H9 (cell line): ENCODE measurements at places on chromosomes 5 and 9. TPM values are rescaled to one million over a fixed set of nuclear protein-coding genes. Genes with fewer than 3 reads are reported as not detected.
A peak's percentile ranks its signal among the peaks of the same experiment; 100 is the strongest.

- DNase-seq: no peak
Measured at GRCh38 chr5:160250826-160251225, 21.5 kb downstream of the FABP6 start.

GRCh38 chr5:119578937-119579336, 50.4 kb upstream of the FAM170A start:
- DNase-seq: peak; percentile 64

DNA sequence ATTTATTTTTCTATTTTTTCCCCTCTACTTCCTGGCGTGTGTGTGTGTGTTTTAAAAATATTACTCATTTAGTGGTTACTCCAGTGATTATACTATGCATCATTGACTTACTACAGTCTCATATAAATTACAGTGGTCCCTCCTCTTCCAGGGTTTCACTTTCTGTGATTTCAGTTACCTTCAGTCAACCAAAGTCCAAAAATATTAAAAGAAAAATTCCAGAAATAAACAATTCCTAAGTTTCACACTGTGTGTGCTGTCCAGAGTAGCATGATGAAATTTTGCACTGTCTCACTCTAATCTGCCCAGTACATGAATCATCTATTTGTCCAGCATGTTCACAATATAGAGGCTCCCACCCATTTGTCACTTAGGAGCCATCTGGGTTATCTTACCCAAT, 47.4 kb upstream of the CCDC112 start:
- no peak for DNase-seq

- DNase-seq: no peak
Measured at GRCh38 chr9:125906144-125906543, 159.0 kb downstream of the PBX3 start.

GM2A gene
- 25.9 and 27.8 TPM in 2 replicates for total RNA-seq

C9 gene
- total RNA-seq: not detected in 2 replicates

DNA sequence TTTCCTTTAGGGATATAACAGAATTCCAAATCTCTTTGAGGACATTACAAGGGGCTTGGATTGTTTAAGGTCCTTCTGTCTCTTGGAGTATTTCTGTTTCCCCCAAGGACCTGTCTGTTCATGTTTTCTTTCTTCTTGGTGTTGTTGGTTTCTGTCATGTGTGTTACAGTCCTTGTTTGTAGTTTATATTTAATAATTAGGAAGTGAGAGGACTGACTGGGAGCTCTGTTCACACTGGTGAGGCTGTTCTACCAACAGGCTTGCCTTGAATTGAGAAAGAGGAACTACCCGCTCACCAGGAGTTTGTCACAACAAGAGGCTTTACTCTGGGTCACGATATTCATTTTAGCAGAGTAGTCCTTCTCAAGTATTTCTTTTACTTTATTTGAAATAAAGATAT, 119.2 kb upstream of the SV2C start:
- DNase-seq: no peak

DNA sequence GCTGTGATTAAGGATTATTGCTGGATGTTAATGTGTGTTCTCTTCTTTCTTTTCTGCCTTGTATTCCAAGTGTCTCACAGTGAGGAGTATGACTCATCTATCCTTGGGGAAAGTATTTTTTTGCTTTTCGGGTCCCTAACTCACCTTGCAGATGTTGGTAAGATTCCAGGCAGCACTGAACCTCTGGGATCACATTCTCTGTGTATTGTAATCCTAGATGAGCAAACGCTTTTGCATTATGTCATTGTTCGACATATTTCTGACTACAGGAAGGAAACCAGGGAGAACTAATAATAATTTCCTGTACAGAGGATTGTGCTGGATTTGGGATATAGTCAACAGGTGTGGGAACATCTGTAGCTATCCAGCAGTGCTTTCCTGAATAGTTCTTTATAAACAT, 246.1 kb upstream of the TUT7 start:
- no peak for DNase-seq

RFK gene
- total RNA-seq: 12.0 TPM in 2 replicates

SMC2 gene
- 43.4 and 47.0 TPM in 2 replicates for total RNA-seq

DNAH5 gene
- 0.50 and 0.55 TPM in 2 replicates for total RNA-seq

- DNase-seq: peak; percentile 10
Measured at GRCh38 chr5:132264546-132265335, 7.2 kb downstream of the PDLIM4 start.

DNA sequence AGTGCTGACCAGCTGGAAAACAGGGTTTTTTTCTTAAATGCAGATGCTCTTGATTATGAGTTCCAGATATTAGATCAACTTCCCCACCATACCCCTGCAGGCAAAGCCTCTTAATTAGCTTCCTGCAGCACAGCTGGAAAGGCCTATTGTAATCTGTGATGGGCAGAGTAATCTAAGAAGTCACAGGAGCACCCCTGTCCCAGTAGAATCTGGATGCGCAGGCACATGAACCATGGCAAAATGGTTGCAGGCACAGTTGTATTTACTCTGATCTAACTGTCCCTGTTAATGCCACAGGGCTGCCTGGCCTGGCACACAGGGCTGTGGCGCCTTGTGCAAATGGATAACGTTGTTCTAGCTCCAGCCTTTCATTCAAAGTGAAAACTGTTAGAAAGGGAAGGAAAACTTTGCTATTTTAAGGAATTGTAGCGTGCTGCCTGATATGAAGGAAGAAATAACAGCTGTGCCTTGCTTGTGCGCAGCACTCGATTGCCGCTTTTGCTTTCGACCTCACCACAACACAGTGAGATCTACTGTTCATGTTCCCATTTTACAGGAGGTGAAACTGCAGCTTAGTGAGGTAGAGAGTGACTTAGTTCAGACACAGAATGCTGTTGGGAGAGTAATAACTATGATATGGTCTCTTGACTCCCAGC, 2.3 kb downstream of the TGFBI start:
- no peak for DNase-seq

- DNase-seq: no peak
Measured at GRCh38 chr9:15400281-15400941, 22.3 kb upstream of the SNAPC3 start.

- peak; percentile 66 for DNase-seq
Measured at GRCh38 chr5:88659529-88660263, 223.3 kb downstream of the MEF2C start.

OR1J2 gene
- not detected in 2 replicates for total RNA-seq

DNA sequence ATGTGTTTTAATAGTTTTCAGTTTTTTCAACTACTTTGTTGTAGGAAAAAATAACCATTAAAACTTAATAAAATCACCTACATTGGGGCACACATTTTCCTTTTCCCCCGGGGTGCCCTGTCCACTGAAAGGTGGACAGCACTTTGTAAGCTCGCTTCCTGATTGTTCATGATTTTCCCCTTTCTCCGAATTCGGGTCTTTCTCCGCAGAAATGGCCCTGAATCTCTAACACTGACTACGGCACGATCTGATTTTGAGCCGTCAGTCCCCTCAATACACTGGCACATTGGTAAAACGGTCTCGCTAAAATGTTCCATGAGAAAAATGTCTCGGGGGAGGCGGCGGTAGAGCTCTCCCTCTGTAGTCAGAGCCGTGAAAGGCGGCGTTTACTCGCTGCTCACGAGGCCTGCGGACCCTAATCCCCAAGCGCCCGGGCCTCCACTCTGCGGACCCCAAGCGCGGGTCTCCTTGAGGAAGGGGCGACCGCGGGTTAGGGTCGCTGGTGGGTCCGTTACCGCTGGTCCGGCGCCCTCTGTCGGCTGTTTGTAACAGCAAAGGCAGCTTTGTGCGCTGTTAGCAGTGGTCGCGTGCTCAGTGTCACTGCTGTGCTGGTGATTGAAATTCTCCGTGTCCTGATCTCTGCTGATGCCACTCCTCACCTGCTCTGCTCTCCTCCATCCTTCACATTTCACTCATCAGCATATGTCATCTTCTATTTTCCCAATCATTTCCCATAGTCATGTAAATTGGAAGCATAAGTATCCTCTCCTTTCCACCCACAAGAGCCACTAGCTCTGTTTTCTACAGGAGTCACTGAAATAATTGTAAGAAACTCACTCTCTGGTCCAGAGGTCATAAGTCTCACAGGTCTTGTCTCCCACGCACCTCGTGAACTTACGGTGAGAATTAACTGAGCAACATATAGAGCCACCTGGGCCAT, 10.8 kb upstream of the IFNA2 start:
- peak; percentile 77 for DNase-seq

ICE1 gene
- 45.1 and 47.1 TPM in 2 replicates for total RNA-seq
